ENCODE measurements at places on chromosomes 7 and 10.

DNA sequence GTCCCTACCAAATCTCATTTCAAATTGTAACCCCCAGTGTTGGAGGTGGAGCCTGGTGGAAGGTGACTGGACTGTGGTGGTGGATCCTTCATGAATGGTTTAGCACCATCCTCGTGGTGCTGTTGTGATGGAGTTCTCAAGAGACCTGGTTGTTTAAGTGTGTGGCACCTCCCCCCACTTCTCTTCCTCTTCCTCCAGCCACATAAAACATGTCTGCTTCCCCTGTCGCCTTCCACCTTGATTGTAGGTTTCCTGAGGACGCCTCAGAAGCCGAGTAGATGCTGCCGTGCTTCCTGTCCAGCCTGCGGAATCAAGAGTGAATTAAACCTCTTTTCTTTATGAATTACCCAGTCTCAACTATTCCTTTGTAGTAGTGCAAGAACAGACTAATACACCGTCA lies 21.0 kb downstream of the GRB10 start:
- no peak overlapping the region for H3K4me3 ChIP-seq
- no peak overlapping the region for H3K27ac ChIP-seq
- H3K4me1 ChIP-seq, result peaks cover 9% of the 10 kb centered on the region
- no peak for DNase-seq
- H3K27me3 ChIP-seq, result no peaks in the 10 kb centered on the region

- DNase-seq, result no peak
- peak overlapping the region; percentile 13 for H3K4me3 ChIP-seq
- peaks cover 1% of the 10 kb centered on the region for H3K4me1 ChIP-seq
- no peaks in the 10 kb centered on the region for H3K27me3 ChIP-seq
- no peaks in the 10 kb centered on the region for H3K36me3 ChIP-seq
These were observed 268.5 kb upstream of the AKR1E2 start for GRCh38 chr10:4557469-4557868.

GRCh38 chr10:102299873-102300272 lies 54.5 kb downstream of the GBF1 start:
- no peaks in the 10 kb centered on the region for H3K36me3 ChIP-seq
- H3K4me3 ChIP-seq, result no peak overlapping the region
- peaks cover 4% of the 10 kb centered on the region for H3K4me1 ChIP-seq
- H3K27me3 ChIP-seq, result no peaks in the 10 kb centered on the region

GRCh38 chr10:49361178-49361554 lies 34.7 kb downstream of the DRGX start:
- H3K4me1 ChIP-seq, result no peaks in the 10 kb centered on the region
- no peak for DNase-seq
- H3K27ac ChIP-seq, result no peak overlapping the region
- no peaks in the 10 kb centered on the region for H3K36me3 ChIP-seq
- no peaks in the 10 kb centered on the region for H3K27me3 ChIP-seq
- H3K4me3 ChIP-seq, result no peak overlapping the region

DNA sequence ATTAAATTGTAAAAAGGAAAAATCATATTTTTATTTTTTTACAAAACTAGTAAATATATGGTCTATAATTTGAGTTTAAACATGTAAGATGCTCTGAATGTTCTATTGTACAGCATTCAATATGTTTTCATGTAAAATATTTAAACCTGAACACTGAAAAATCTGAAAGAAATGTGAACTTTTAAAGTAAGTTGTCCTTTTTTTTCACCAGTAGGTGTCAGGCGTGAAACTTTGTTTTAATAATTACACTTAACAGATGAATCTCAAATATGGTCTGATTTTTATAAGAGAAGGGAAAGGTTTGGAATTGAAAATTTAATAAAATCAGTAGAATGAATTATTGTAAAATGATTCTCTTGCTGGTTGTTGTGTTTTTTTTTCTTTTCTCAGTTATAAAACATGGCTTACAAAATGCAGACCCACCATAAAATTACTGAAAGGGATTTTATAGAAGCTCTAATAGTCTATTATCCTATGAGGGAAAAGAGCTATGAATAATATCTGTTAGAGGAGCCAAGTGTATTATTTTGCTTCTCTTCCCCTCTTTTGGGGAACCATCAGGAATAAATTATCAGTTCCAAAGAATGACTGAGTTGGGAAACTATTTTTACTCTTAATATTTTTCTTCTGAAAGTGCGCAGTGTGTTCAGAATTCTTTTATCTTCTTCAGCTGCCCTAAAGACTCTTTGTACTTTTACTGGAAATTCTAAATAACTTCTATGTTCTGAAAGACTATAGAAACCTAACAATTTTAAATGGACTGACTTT lies 217.7 kb upstream of the FZD1 start:
- no peak overlapping the region for H3K27ac ChIP-seq
- peaks cover 6% of the 10 kb centered on the region for H3K4me1 ChIP-seq
- no peak overlapping the region for H3K4me3 ChIP-seq
- H3K36me3 ChIP-seq, result no peaks in the 10 kb centered on the region
- DNase-seq, result no peak

GRCh38 chr7:155555116-155555695 lies 8.8 kb upstream of the CNPY1 start:
- H3K4me1 ChIP-seq, result peaks cover 2% of the 10 kb centered on the region
- no peak overlapping the region for H3K4me3 ChIP-seq
- no peaks in the 10 kb centered on the region for H3K27me3 ChIP-seq
- no peak for DNase-seq
- H3K36me3 ChIP-seq, result no peaks in the 10 kb centered on the region

GRCh38 chr7:148515728-148516695 lies 74.6 kb upstream of the C7orf33 start:
- no peaks in the 10 kb centered on the region for H3K27me3 ChIP-seq
- DNase-seq, result no peak
- no peaks in the 10 kb centered on the region for H3K4me1 ChIP-seq
- no peak overlapping the region for H3K27ac ChIP-seq
- H3K36me3 ChIP-seq, result no peaks in the 10 kb centered on the region

DNA sequence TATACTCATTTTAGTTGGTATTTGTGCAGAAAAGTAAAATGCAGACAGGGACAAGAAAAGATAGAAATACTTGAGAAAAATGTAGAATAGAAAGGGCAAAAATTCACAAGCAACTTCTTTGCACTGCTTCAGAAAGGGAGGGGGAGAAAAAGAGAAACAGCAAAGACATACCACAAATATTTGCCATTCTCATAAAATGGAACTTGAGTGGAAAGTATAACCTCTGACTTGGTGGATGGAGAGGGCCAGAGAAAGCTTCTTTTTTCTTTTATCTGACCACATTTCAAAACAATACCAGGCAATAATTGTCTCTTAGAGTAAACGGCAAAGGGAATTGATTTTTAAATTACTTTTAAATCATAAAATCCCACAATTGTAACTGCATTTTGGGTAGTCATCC lies 35.8 kb upstream of the TRUB1 start:
- H3K4me3 ChIP-seq, result no peak overlapping the region
- H3K36me3 ChIP-seq, result no peaks in the 10 kb centered on the region
- no peak for DNase-seq
- no peak overlapping the region for H3K27ac ChIP-seq
- peaks cover 3% of the 10 kb centered on the region for H3K4me1 ChIP-seq

GRCh38 chr7:132001146-132001545 lies 444.7 kb upstream of the PODXL start:
- H3K4me3 ChIP-seq, result no peak overlapping the region
- no peak overlapping the region for H3K27ac ChIP-seq
- H3K27me3 ChIP-seq, result peaks cover 4% of the 10 kb centered on the region
- no peak for DNase-seq
- peaks cover 5% of the 10 kb centered on the region for H3K4me1 ChIP-seq

Measured in neuronal stem cell (in vitro differentiated cells).